ENCODE measurements at places on chromosomes 3 and 15. TPM values are rescaled to one million over a fixed set of nuclear protein-coding genes. Genes with fewer than 3 reads are reported as not detected.

Gene MST1R
- polyA plus RNA-seq: 9.6 TPM

Gene GOLGA8B
- polyA plus RNA-seq: 371 TPM

Gene ADAMTSL3
- polyA plus RNA-seq: 0.54 TPM

Gene SLC12A1
- polyA plus RNA-seq: 0.05 TPM

Gene WDR72
- polyA plus RNA-seq: 1.7 TPM

Gene GPR149
- 0.16 TPM for polyA plus RNA-seq
